AG08395 (cell line): ENCODE measurements at places on chromosomes 16 and 17.

GRCh38 chr16:87132361-87133014, 184.7 kb downstream of the C16orf95 start:
- DNase-seq, result peak; percentile 77

- DNase-seq, result no peak
Observed at GRCh38 chr16:72428681-72429376, 256.9 kb upstream of the PMFBP1 start.

DNA sequence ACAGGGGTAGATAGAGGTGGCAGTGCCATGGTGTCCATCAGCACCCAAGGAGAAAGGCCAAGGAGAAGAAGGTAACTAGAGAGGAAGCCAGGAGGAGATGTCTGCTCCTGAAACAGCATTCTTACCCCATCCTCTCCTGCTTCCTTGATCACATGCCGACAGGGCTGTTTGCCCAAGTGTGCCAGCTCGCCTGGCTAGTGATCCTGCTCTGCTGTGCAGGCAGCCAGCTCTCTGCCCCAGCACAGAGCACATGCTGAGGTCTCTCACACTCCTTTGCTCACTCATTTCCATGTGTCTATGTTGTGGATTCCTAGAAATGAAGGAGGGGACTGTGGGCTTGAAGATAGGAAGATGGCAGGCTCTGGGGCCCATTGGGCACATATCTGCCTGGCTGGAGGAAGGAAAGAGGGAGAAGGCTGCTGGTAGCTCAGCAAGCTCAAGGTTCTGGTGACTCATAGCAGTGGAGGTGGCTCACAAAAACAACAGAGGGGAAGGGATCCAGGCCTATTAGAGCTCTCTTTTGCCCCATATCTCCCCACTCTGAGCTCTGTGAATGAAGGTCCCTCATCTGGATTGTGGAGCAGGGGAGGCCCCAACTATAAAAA, 54.3 kb downstream of the NEUROD2 start:
- DNase-seq, result peak; percentile 52

- DNase-seq, result no peak
Observed at GRCh38 chr17:45408611-45409421, 23.9 kb downstream of the ARHGAP27 start.

DNA sequence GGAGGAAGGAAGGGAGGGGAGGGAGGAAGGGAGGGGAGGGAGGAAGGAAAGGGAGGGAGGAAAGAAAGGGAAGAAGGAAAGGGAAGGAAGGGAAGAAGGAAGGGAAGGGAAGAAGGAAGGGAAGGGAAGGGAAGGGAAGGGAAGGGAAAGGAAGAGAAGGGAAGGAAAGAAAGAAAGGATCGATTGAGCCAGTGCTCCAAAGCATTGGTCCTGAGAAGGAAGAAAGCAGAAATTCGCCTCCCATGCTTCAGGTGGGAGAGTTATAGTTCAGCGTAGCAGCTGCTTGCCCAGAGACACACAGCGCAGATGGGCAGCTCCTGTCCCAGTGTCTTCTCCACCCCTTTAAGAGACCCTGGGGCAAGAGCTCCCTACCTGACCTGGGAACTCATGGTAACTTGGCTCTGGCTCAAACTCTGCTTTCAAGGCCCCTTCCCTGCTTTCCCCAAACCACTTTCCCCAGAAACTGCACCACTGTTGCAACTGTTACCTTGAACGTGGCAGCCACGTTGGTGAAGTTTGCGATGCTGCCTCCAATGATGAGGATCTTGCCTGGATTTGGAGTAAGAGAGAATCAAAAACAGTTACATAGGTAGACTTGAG, 14.4 kb downstream of the ACLY start:
- no peak for DNase-seq

- DNase-seq, result no peak
Observed at GRCh38 chr16:2829501-2830354, at the start of gene ZG16B. ZG16B (plus strand) TSS chr16:2830303; CDS start chr16:2830442, 139 bp downstream.

GRCh38 chr17:83054518-83055125, 24.8 kb upstream of the METRNL start:
- no peak for DNase-seq

DNA sequence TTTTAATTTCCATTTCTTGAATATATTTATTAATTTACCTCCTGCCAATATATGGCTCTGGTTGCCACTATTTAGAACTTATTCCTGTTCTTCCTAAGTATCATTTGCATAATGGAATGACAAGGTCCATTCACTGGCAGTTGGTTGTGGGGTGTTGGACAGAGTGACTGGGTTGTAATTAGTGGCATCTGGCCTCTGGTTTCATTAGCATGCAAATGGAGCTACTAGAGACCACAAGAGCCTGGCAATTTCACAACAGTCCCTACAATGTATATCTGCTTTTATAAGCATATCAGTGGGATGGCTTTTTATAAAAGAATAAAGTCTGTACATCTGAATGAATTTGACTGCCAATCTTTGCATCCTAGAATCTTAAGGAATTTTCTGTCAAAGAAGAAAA, 1030.9 kb upstream of the CDH8 start:
- DNase-seq, result no peak

DNA sequence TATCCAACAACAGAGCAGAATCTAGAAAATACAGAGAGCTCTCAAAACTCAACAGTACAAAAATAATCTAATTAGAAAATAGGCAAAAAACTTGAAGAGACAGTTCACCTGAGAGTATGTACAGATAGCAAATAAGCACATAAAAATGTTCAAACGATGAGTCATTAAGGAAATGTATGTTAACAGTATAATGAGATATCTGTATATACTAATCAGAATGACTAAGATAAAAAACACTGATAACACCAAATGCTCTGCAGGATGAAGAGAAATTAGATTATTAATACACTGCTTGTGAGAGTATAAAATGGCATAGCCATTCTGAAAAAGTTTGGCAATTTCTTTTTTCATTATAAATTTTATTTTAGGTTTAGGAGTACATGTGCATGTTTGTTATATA, 1307.6 kb upstream of the GOT2 start:
- no peak for DNase-seq

DNA sequence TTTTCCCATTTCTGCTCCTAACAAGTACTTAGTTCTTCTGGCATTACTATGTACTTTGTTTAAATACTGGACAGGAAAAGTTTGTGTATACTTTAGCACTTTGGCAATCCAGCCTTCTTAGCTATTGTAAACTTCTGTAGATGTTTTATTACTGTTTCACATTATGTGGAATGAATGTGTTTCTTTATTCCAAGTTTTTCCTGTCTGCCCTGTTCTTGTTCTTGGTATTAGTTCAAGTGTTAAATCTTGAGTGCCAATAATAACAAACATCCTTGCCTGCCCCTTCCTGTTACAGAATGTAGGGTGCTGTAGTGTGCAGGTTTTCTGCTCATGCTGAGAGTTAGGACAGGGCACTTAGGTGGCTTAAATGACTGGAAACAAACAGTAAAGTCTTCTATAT, 7.3 kb upstream of the CAPNS2 start:
- no peak for DNase-seq

GRCh38 chr16:3025032-3026002, 1.5 kb downstream of the THOC6 start:
- DNase-seq, result no peak

GRCh38 chr16:67407788-67408452, 8.4 kb downstream of the ZDHHC1 start:
- DNase-seq, result no peak

DNA sequence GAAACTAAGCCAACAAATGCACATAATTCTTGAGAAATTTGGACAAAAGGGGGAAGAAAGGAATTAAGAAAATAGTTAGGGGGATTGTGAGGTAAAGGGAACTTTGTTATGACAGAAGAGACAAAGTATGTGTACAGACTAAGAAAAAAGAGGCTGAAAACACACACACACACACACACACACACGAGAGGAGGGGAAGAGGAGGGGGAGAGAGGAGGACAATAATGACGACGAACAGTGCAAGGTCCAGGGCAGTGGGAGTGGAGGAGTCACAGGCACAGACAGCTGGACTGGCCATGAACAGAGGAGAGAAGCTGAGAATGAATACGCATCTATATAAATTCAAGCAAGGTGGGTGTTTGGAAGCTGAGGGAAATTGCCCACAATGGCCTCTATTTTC, 44.6 kb downstream of the MARVELD3 start:
- DNase-seq, result no peak

- peak; percentile 92 for DNase-seq
Observed at GRCh38 chr17:36183001-36183971, 6.8 kb upstream of the TBC1D3B start.

DNA sequence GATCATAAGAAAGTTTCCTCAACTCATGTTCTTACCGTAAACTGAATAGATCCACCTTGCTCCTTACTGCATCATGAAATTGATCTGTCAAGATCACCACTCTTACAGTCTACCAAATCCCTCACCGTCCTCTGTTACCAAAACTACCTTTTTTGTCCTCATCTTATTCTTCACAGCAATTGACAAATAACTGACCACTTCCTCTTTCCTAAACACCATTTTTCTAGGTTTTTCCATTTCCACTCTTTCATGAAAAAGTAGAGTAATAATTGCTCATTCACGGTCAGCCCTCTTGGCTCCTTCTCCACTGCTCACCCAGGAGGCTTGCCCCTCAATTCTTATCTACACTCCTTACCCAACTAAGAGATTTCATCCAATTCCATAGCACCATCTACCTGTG, 44.9 kb downstream of the ABCA5 start:
- no peak for DNase-seq

- DNase-seq, result peak; percentile 84
Observed at GRCh38 chr17:75271955-75272847, 1.2 kb upstream of the MIF4GD start.

- no peak for DNase-seq
Observed at GRCh38 chr16:54340531-54340930, 53.9 kb upstream of the IRX3 start.

DNA sequence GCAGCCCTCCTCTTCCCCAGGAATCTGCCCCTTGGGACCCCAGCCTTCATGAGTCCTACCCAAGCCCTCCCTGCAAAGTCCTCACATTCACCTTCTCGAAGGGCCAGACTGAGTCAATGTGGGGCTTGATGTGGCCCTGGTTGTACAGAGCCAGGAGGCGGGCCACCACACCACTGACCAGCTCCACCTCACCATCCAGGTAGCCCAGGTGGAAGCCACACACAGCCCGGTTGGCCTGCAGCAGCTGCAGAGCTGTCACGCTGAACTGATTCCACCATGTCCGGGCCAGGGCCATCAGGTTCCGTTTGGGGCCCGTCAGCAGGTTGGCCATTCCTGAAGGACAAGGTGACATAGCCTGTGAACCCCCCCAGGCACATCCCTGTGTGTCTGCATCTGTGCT, 6.0 kb downstream of the VAT1 start:
- no peak for DNase-seq

DNA sequence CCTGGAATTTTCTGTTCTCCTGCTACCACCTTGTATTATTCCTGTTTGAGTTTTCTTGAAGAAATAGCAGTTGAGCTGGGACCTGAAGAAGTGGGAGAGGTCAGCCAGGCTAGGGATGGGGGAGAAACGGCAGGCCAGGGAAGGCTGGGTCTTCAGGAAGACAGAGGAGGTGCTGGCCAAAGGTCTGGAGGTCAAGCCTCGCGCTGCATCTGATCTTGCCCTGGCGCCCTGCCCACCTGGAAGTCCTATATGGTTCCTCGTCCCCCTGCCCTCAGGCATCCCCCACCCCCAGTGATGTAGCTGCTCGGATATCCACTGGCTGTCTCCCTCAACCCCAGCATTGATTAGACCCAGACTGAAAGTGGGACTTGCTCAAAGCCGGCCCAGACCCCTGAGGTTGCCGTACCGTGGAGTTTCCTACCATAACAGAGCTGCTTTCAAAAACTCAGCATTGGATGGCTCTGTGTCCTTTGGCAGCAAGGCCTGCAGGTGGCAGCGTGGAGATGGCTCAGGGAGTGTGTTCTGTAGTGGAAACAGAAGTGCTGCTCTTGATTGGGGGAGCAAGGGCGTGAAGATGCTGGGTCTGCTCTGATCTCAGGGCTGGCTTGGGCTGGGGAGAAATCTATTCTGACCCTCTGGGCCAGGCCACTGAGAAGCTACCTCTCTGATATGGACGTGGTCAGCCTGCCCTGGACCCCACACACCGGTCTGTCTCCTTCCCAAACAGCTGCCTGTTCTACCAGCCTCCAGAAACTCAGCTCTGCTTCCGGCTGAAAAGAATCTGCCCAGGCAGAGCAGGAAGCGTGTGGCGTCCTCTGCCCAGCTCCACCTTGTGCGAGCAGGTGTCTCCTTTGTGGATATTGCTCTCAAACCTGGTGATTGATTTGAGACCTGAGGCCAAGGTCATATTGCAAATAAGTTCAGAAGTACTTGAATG, 107.0 kb upstream of the CACNG5 start:
- DNase-seq, result peak; percentile 71

GRCh38 chr17:37050920-37051319, 102.2 kb downstream of the AATF start:
- DNase-seq, result no peak

DNA sequence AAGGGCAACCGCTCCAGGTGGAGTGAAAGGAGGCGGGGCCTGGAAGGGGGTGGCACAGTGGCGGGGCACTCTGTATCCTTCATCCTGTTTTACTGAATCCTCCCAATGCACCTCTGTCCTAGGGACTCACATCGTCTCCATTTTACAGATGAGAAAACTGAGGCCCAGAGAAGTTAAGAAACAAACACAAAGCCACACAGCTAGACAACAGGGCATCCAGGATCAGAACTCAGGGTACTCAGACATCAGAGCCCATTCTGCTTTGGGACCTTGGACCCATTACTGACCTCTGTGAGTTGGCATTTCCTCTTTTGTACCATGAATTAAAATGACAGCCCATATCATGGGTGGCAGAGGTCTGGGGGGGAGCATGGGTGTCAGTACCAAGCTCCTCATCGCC, 129.2 kb downstream of the CPPED1 start:
- no peak for DNase-seq

DNA sequence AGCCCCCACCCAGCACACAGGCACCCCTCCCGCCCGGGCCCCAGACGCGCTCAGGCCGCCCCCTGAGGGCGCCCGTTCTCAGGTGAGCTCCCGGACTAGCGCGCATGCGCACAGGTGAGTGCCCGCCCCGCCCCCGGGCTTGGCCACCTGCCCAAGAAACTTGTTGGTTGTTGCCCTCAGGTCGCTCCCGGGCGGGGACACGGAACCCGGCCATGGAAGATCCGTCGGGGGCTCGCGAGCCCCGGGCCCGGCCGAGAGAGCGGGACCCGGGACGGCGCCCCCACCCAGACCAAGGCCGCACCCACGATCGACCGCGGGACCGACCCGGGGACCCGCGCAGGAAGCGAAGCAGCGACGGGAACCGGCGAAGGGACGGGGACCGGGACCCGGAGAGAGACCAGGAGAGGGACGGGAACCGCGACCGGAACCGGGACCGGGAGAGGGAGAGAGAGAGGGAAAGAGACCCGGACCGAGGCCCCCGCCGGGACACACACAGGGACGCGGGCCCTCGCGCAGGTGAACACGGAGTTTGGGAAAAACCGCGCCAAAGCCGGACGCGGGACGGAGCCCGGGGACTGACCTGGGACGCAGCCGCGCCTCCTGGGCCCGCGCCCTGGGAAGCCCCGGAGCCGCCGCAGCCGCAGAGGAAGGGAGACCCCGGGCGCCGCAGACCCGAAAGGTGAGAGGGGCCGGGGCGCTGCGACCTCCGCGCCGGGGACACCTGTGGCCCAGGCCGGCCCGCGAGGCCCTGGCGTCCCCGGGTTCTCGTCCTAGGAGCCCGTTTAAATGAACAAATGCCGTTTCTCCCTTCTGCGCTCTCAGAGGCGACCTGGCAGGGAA, at the start of gene MARVELD3:
TSS of gene MARVELD3 (plus strand) at position 167 of the 840 bp plus-strand sequence. CDS start at position 213, 46 bp downstream.
- no peak for DNase-seq

- DNase-seq, result no peak
Observed at GRCh38 chr17:45190503-45191255, 29.0 kb downstream of the HEXIM2 start.
